GM12891 (cell line): ENCODE measurements at places on chromosomes 5 and 9.

- DNase-seq: no peak
Observed at GRCh38 chr5:130692770-130693169, 472.3 kb downstream of the HINT1 start.

- no peak for DNase-seq
Observed at GRCh38 chr5:4924577-4924976, 215.6 kb upstream of the ADAMTS16 start.

DNA sequence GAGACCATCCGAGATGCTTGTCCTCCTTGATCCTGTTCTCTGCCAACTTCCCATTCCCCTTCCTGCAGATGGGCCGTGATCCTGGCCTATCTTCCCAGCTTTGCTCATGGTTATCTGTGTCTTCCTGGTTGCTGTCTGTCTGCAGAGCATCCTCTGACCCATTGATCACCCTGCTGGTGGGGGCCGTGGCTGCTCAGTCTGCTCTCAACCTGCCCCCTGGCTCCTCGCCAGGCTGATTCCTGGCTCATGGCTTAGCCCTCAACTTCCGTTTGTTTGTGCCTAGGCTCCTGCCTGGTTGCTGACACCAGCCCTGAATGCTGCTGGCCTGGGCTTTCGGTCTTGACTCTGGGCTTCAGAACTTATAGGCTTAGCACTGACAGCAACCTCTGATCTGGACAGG is 67.1 kb upstream of the SMIM15 start:
- DNase-seq: no peak

- DNase-seq: no peak
Observed at GRCh38 chr5:76154009-76154690, 71.0 kb downstream of the SV2C start.

- no peak for DNase-seq
Observed at GRCh38 chr5:174410716-174411478, 313.5 kb upstream of the MSX2 start.

DNA sequence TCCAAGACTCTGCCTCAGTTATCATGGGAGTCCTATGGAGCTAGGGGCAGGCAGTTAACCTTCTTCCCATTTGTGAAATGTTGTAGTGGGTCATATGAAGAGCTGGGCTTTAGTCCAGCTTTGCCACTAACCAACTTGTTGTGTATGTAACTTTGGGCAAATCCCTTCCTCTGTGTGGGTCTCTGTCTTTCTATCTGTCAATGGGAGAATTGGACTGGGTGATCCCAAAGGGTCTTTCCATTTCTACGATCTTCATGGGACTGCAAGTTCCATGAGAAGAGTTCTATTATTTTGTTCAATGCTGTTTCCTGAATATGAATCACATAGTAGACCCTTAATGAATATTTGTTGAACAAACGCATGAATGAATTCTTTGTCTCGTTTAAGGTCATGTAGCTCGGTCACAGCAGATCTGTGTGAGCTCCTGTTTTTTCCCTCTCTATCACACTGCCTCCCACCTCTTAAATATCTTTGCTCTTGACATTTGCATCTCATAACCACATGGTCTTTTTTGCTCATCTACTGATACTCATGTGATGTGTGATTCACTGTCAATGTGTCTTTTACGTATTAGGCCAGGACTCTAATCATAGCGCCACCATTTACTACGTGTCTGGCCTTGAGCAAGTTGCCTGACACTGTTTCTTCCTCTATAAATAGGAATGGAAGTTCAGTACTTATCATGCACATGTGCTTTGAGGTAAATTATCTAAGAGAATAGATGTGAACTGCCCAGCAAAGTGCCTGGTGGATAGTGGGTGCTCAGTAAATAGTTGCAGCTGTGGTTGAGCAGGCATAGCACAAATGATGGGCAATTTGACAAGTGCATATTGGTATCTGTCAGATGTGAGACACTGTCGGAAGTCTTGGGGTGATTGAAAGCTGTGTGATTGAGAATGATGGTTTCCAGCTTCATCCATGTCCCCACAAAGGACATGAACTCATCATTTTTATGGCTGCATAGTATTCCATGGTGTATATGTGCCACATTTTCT is 37.4 kb downstream of the PTTG1 start:
- no peak for DNase-seq

- no peak for DNase-seq
Observed at GRCh38 chr5:54390015-54390414, 65.5 kb upstream of the HSPB3 start.

DNA sequence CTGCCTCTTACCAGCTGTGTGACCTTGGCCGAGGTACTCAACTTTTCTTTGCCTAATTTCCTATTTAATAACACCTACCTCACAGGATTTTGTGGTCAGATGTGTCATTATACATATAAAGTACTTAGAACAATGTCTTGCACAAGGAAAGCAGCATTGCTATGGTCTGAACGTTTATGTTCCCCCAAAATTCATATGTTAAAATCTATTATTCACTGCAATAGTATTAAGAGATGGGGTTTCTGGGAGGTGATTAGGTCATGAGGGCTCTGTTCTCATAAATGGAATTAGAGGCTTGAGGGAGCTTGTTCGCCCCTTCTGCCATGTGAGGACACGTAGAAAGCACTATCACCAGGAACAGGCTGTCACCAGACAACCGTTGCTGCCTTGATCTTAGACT is 10.9 kb upstream of the RNF145 start:
- no peak for DNase-seq

DNA sequence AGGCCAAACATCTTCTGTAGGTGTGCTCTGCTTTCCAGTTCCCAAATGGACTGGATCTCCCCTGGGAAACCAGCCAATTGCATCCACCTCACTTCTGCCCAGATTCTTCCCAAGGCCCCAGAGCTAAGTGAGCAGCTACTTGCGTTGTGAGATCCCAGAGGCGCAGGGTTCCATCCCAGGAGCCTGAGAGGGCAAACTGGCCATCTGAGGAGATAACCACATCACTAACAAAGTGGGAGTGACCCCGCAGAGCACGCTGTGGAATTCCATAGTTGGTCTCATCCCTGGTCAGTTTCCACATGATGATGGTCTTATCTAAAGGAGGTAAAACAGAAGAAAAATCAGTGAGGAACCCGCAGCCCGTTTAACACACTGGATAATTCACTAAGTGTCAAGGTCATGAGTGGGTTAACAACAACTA is 1.7 kb downstream of the RACK1 start:
- DNase-seq: no peak

- no peak for DNase-seq
Observed at GRCh38 chr9:34127035-34127948, 794 bp upstream of the DCAF12 start.

DNA sequence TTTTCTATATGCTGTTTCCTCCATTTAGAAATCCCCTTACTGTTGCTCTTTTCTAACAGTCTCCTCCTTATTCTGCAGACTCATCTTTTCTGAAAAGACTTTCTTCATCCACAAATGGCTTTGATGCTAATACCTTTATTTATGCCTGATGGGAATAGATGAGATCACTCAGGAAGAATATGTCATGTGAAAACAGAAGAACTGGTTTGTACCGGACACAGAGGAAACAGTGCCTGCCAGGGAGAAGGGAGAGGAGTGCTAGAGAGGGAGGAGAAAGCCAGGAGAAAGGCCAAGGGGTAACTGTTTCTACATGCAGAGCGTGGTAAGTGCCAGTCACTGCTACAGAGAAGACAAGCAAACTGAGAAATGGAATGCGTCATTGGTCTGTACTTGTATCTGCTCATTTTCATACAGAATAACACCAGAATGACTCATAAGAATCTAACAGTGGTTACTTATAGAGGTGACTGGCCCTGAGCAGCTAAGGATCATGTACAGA is 45.9 kb upstream of the PJA2 start:
- DNase-seq: peak; percentile 29

DNA sequence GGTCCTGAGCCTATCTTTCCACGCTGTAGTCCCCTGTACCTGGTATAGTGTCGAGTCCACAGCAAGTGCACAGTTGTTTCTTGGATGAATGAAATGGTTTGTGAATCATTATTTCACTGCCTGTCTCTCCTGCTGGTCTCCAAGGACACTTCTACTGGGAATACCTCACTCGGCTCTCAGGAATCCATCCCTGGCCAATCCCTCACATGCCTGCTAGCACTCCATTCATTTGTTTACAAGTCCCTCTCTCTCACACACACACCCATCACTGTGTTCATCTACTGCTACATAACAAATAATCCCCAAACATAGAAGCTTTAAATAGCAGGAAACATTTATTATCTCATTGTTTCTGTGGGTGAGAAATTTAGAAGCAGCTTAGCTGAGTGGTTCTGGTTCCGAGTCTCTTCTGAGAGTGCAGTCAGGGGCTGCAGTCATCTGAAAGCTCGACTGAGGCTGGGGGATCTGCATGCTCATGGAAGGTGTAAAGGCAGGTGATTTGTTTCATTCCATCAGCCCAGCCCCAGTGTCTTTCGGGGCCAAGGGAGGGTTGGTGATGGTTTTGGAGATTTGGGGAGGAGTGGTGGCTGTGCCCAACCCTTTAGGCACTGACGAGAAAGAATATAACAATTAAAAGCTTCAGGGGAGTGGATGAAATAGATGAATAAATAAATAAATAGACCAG is 132.7 kb upstream of the IER5L start:
- no peak for DNase-seq

GRCh38 chr9:129580211-129580915 is 40.5 kb downstream of the C9orf50 start:
- no peak for DNase-seq
